ENCODE measurements at places on chromosomes 3 and 15.

DNA sequence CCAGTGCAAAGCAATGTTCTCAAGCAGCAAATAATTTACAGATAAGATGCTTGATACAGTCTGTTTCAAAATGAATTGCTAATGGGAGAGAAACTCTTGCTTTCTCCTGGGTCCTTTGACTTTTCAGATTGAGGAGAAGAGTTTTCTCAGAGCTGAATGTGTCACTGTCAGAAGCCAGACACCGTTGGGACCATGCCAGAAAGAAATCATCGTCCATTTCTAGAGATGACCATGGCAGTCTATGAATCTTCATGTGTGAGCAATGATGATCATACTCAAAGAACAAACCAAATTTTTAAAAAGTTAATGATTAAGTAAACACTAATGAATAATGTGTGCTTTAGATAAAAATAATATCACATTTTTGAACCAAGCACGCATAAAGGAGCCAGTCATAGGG lies 77.6 kb downstream of the ZNF385D start:
- no peak for DNase-seq

DNA sequence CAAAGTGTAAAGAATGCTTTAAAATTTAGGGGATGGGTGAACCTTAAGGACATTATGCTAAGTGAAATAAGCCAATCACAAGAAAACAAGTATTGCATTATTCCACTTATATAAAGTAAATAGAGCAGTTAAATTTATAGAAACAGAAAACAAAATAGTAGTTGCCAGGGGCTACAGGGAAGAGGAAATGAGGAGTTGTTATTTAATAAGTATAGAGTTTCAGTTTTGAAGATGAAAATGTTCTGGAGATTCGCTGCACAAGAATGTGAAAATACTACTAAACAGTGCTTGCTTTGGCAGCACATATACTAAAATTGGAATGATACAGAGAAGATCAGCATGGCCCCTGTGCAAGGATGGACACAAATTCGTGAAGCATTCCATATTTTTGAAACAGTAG lies 32.0 kb downstream of the DNAH12 start:
- DNase-seq = no peak

DNA sequence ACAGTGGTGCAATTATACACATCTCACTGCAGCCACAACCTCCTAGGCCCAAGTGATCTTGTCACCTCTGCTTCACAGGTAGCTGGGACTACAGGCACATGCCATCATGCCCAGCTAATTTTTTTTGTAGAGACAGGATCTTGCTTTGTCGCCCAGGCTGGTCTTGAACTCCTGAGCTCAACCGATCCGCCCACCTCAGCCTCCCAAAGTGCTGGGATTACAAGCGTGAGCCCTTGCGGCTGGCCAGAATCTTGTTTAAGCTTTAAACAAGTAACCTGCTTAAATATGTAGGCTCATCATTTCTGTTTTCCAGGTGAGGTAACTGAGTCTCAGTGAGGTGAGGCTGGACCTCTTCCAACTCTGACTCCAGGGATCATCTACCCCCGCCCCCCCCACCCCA lies 7.7 kb upstream of the PSTPIP1 start:
- DNase-seq = no peak

- no peak for DNase-seq
Observed at GRCh38 chr3:177251755-177252154, 54.5 kb upstream of the TBL1XR1 start.

- DNase-seq = no peak
Observed at GRCh38 chr3:63918321-63918720, 6.1 kb upstream of the SCAANT1 start.

GRCh38 chr3:175260145-175260794 lies 401.1 kb downstream of the NAALADL2 start:
- DNase-seq = no peak

DNA sequence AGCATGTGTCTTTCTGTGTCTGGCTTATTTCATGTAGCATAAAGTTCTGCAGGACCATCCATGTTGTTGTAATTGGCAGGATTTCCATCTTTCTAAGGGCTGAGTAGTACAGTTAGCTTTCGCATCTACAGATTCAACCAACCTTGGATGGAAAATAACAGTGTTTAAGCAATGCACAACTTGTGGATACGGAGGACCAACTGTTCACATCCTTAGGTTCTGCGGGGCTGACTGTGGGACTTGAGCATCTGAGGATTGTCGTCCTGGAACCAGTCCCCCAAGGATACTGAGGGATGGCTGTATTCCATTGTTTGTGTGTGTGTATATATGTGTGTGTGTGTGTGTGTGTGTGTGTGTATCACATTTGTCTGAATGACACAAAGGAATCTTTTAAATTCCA lies 27.7 kb downstream of the ABHD17C start:
- no peak for DNase-seq

GRCh38 chr3:61057464-61057863 lies 193.8 kb downstream of the FHIT start:
- no peak for DNase-seq

- no peak for DNase-seq
Observed at GRCh38 chr15:41417418-41418195, 712 bp downstream of the RTF1 start.

- no peak for DNase-seq
Observed at GRCh38 chr3:104982130-104982529, 384.6 kb upstream of the ALCAM start.

DNA sequence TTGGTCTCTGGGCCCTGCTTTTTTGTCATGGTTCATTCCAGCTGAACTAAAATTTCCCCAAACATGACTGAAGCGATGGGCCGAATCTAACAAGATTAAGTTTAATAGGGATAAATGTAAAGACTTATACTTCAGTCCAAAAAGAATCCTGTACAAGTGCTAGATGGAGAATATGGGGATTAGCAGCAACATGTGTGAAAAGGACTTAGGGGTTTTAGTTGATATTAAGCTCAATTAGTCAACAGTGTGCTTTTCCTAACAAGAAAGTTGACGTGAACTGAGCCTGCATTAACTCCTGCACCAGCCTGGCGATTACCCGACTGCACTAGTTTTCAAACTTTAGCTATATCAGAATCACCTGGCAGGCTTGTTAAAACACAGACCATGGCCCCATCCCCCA lies 61.0 kb upstream of the BBX start:
- no peak for DNase-seq

- no peak for DNase-seq
Observed at GRCh38 chr3:45965653-45966052, 22.4 kb downstream of the CXCR6 start.

DNA sequence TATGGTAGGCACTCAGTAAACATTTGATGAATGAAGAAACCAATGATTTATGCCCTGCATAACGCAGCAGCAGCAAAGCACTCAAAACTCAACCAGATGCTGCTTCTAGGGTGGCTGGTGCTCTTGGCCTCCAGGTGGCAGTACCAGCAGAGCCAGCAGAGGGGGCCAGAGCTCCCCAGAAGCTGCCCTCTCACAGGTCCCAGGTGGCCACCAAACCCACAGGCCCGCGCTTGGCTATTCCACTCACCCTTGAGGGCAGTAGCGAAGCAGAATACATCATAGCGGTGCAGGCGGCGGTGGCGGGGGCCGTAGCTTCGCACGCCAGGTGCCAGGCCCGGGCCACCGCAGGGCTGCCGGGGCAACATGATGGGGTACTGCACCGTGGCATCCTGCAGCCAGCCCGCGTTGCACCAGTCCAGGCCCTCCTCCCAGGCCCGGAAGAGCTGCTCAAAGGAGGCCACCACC lies 16.6 kb downstream of the HAPLN3 start:
- no peak for DNase-seq

- no peak for DNase-seq
Observed at GRCh38 chr3:188686324-188686723, 485.4 kb upstream of the TPRG1 start.

DNA sequence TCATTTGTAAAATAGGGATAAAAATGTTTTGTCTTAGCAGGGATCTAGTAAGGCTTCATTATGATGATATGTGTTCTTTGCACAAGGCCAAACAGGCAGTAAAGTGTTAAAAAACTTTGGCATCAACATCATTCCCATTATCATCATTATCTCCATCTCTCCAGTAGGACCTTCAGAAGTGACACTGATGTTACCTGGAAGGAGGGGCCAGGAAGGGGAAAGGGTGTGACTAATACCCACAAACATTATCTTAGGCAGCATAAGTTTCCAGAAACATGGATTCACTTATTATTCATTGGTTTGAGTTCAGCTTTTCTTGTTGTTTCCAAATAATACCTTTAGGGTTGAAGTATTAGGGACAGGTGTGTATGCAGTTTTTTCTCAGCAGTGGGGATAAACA lies 399.6 kb downstream of the PTPRG start:
- no peak for DNase-seq

DNA sequence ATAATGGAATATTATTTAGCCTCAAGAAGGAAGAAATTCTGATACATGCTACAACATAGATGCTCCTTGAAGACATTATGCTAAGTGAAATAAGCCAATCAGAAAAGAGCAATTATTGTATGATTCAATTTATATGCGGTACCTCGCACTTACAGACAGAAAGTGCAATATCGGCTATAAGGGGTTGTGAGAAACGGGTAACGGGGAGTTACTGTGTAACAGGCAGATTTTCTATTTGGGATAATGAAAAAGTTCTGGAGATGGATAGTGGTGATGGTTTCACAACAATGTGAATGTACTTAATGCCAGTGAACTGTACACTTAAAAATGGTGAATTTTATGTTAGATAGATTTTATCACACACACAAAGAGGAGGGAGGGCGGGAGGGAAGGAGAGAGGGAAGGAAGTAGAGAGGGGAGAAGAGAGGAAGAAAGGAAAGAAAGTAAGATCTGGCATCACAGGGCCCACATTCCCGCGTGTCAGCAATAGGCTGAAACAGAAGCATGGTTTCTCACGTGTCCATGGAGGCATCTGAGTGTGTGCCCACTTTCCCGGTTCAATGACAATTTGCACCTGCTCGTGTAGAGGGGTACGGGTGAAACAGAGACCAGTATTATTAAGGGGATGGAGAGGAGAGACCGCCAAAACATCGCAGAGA lies 700 bp upstream of the BLM start:
- no peak for DNase-seq

DNA sequence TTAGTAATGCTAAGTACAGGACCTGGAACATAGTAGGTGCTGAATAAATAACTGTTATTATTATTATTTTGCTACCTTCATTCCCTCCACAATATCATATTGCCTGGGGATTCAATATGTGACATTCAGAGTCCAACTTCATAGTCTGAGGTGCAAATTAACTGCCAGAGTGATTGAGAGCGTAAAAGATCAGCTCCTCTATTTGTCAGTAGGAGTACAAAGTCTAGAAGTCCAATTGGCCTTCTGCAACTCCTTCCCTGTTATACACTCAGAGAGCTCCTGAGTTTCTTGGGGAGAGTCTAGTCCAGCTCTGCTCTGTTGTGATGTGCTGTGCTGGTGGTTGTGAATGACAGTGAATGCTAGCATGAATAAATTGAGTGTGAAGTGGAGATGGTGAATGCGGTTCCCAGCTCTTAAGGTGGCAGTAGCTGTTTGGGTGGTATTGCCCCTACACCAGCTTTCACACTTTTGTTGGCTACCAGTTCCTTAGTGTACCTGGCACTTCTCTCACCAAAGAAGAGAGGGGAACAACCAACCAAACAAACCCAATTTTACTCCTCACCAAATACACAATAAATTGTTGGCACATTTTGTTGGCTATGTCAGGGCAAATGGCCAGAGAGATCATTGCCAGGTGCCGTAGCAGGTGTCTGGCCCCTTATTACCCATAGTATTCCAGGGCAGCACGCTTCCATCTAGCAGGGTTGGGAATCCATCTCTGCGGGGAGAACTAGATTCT lies 270.1 kb upstream of the TBL1XR1 start:
- no peak for DNase-seq

- DNase-seq = no peak
Observed at GRCh38 chr3:39385456-39386090, 2.4 kb downstream of the SLC25A38 start.

DNA sequence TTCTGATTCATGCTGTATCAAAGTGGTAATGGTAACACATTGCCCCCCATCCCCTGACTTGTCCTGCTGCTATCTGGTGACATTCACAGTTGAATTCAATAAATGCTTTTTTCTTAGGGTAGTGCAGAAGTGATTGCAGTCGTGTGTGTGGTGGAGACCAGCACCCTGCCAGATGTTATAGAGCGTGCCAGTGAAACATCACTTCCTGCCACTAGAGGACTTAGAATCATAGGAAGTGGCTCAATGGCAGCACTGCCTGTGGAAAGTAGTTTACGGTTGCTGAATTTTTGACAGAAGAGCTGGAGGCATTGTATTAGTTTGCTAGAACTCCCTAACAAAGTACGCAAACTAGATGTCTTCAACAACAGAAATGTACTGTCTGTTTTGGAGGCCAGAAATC lies 37.4 kb upstream of the P2RY12 start:
- DNase-seq = no peak

- no peak for DNase-seq
Observed at GRCh38 chr3:50503504-50504342, at the start of gene CACNA2D2. Gene CACNA2D2 (minus strand): TSS chr3:50503634. CDS start chr3:50503423, 211 bp downstream.

Data from DMS79 (cell line).